ENCODE measurements at places on chromosomes 7 and 10. TPM values are rescaled to one million over a fixed set of nuclear protein-coding genes. Genes with fewer than 3 reads are reported as not detected.
A peak's percentile ranks its signal among the peaks of the same experiment; 100 is the strongest.

Gene TWIST1
- not detected for total RNA-seq

Gene SH2D4B
- total RNA-seq, result not detected

Gene TSPAN14
- 46.6 TPM for total RNA-seq

Gene SKAP2
- total RNA-seq, result 3.2 TPM

Gene PKD1L1
- 0.17 TPM for total RNA-seq

Gene NUDT13
- 1.6 TPM for total RNA-seq

Gene TAF6
- 87.1 TPM for total RNA-seq

Gene COL1A2
- total RNA-seq, result 42.8 TPM

Gene SPDYE5
- total RNA-seq, result not detected

Gene HABP2
- not detected for total RNA-seq

Gene EN2
- 0.15 TPM for total RNA-seq

Gene AZGP1
- 0.24 TPM for total RNA-seq

DNA sequence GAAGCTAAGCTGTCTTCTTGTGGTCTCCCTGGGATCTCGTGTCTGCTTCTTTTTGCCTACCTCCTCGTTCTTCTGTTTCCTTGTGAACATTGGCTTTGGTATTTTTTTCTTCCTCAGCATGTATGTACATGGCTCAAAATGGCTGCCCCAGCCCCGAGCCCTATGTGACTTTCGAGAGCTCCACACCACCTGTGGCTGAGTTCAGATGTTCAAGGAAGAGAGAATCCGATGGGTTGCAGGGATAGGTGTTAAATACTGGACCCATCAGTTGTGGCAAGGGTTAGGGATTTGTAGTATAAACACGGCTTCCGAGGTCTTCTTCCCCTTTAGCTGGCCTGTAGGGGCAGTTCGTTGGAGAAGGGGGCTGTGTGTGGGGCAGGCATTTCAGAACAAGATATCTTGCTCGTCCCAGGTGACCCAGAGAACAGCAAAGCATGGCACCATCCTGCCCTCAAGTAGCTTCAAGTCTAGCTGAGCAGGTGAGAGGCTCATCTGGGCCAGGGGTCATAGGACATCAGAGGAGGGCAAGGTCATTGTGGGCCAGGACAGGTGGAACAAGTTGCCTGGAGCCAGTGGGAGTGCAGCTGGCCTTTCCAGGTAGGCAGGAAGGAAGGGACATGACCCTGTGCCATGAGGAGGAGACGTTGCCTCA is 57.2 kb upstream of the COMTD1 start:
- no peak for DNase-seq

- DNase-seq, result no peak
Measured at GRCh38 chr10:67269828-67270227, 344.0 kb downstream of the LRRTM3 start.

GRCh38 chr7:151843181-151843580 is 33.7 kb downstream of the PRKAG2 start:
- no peak for DNase-seq

DNA sequence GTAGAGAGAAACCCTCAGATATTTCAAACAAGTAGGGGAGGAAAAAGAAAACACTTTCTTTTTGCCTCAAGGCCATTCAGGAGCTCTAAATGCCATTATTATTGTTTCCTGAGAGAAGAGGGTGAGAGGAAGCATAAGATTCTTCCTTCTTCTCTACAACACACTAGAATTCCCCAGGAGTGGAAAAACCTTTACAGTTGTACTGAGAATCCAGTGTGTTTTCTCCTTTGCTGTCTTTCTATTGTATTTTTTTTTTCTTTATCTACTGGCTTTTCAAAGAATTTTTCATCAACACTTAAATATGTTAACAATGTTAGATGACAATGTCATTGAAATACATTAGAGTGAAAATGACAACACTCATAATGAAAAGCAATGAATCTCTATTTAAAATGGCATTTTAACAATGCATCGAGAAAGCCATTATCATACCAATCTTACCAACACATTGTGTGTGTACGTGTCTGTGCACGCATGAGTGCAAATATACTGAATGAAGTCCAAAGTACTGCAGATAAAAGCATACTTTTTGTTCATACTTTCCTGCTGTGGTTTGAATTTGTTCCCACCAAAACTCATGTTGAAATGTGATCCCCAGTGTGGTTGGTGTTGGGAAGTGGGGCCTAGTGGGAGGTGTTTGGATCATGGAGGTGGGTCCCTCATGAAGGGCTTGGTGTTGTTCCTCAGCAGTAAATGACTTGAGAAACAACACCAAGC is 24.2 kb upstream of the MACC1 start:
- DNase-seq, result no peak

DNA sequence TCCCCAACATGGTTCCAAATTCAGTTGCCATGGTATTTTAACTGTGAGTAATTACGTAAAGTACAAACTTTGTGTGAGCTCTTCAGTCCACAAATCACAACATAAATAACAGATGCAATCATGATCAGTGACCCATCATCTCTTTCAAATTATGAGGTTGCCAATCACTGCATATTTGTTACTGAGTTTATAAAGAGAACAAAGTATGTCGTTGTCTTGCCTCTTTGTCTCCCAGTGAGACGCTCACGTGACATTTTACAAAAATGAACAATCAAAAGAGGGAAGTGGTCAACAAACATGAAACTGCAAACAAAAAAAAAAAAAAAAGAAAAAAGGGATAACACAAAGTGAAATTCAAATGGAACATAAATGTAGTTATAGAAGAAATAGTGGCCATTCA is 122.7 kb upstream of the PDSS1 start:
- DNase-seq, result no peak

DNA sequence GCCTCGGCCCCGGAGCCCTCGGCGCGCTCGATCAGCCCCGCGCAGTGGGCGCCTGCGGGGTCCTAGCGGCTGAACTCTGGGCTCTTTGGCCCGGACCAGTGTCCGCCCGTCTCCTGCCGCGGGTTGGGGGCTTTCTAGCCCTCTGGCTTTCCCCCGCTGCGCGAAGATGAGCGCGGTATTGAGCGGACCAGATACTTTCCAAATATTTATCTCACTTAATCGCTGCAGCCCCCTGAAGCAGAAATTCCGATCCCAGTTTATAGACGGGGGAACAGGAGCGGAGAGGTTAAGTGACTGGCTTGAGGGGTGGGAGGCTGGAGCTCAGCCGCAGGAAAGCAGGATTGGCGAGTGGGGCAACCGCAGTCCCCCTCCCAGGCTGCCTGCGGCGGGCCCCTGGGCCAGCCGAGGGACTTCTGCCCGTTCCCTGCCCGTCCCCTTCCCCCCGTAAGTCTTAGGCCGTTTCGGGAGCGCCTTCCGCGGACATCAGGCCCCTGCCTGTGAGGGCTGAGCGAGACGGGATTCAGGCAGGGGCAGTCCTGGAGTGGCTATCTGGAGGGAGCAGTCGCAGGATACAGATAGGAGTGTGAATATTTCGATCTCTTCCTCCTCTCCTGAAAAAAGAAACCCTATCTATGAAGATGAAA is 565 bp downstream of the STRIP2 start:
- DNase-seq, result peak; percentile 39

DNA sequence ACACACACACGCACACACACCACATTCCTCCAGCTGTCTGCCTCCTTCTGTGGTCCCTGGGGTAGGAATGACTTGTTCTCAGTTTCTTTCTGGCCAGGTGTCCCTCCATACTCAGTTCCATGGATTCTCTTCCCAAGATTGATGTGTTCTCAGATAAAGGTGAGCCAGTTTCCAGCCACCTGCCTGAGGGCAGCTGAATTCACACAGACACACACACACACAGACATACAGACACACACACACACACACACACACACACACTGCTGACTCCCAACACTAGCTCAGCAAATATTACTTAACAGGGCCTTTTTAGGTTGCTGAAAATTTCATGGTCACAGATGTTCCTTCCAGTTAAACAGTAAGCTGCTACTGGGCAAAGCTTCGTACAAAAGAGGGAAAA is 45.4 kb upstream of the GDF10 start:
- no peak for DNase-seq

DNA sequence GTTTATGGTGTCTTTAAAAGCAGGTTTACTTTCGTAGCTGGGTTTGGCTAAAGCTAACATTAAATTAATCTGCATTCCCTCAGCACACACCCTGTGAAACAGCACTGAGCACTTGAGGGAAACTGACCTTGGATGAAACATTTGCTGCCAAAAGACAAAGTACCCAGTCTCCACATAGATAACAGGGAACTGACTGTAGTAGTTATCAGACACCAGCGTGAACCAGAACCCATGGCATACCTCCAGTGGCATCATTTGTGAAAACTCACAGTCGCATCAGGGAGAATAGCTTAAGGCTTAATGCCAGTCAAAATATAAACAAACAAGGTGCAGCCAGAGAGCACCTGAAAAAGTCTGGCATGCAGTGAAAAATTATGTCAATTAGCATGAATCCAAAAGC is 357.8 kb upstream of the C7orf33 start:
- DNase-seq, result no peak

GRCh38 chr10:87750817-87751216 is 67.2 kb downstream of the ATAD1 start:
- DNase-seq, result no peak

GRCh38 chr7:141312828-141313521 is 238.2 kb upstream of the AGK start:
- DNase-seq, result no peak

GRCh38 chr10:88702848-88703597 is 3.0 kb upstream of the LIPK start:
- peak; percentile 88 for DNase-seq

DNA sequence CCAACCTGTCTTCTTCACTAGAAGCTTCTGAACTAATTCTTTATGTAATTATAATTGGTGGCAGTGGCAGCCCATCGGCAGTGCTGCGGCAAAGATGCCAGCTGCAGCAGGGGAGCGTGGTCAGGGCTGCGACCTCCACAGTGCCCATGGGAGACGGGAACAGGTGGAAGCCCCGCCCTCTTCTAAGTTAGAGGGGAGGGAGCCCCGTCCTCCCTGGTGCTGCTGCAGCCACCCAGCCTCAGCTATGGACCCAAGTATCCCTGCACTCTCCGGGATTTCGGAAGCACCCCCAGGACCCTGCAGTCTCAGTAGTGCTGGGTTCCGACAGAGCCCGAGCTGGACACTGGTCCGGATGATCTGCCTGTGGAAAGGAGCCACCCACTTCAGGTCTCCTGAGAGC is 117.0 kb upstream of the MBL2 start:
- DNase-seq, result no peak

GRCh38 chr7:156450473-156450872 is 190.1 kb upstream of the RNF32 start:
- no peak for DNase-seq

DNA sequence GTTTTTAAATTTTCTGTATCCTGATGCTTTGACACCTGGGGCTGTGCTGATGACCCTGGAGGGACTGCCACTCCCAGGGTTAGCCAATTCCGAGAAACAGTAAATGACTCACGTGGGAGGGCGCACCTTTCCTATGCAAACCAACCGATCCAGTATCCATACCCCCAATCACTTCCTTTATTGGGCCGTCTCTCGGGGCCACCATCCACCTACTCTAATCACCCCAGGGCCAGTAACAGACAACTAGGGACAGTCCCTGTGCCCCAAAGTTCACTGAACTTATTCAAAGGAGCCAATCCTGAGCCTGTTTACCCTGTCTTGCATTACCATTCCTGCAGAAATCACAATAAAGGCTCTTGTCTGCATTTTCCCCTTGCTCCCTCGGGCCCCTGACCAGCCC is 6.6 kb upstream of the LGI1 start:
- no peak for DNase-seq

GRCh38 chr10:14552015-14552414 is 221.3 kb upstream of the FRMD4A start:
- DNase-seq, result no peak

DNA sequence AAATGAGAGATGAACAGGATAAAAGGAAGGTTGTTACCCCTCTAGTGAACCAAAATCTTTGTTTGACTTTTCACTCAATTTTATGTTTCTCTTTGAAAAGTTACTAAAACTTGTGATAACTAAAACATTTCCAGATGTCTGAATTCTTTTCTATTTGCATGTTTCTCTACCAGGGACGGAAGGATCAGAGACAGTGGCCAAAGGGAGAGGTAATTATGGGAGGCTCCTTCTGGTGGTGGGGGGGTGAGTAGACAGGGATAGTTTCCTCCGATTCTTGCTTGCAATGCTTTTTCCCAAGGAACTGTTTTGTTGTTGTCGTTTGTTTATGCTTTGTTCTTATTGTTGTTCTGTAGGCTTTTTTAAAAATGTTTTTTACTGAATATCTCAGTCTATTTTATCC is 374.8 kb downstream of the INHBA start:
- no peak for DNase-seq

DNA sequence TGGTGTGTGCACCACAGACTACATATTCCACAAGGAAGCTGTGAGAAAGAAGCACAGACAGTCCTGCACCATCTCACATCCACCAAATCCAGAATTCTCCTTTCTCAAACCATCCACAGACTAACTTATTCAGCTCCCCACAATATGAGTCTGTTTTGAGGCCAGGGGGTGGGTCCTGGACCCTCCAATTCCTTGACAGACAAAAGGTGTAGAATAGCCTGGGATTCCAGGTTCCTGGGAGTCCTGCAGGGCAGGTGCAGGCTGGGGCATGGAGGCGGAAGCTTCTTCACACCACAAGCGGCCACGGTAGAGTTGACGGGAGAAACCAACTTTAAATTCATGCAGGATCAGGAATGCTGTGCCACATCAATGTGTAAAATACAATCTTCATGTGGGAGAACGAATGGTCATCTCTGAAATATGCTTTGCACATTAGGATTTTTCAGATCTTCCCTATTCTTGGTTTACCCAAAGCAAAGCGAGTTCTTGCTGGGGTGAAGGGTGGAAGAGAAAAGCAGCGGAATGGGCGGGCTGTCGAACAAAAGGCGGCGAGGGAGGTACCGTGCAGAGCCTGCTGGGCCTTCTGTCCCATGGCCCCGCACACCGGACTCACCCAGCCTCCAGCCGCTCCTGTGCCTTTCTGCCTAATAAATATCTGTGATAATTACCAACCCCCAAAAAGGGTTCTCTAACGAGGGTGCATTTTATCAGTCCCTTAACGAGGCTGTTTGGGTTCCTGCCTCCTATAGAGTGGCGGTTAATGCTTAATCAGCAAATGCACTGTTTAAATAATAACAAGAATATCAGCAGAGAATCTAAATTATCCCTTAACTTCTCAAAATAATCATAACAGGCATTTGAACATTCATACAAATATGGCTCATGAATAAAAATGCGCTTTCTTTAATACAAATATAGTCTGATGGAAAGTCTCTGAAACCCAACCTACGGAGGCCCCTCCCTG is 514.0 kb downstream of the DNAJB6 start:
- DNase-seq, result no peak

Measured in H9 (cell line).